ENCODE measurements at places on chromosomes 1 and 21. TPM values are rescaled to one million over a fixed set of nuclear protein-coding genes. Genes with fewer than 3 reads are reported as not detected.

The RIMKLA gene
- under 0.01 TPM for total RNA-seq

The TCHHL1 gene
- not detected for total RNA-seq

The KCNA2 gene
- total RNA-seq = under 0.01 TPM

The TNNI3K gene
- 0.66 TPM for total RNA-seq
